ENCODE measurements at places on chromosomes 11 and 22. TPM values are rescaled to one million over a fixed set of nuclear protein-coding genes. Genes with fewer than 3 reads are reported as not detected.

DNA sequence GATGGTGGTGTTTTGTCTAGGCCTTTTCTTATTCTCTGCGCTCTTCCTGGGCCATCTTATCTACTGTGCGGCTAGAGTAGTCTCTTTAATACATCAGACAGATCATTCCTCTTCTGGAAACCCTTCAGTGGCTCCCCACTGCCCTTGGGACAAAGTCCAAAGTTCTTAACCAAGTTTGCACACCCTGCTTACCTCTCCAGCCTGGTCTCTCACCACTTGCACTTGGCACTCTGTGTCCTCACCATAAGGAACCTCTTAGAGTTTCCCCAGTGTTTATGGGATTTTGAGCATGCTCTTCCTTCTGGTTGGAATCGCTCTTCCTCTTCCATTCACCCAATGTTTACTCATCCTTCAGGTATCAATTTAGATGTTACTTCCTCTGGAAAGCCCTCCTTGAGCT, 5.2 kb upstream of the SPTBN2 start:
- DNase-seq = no peak

- DNase-seq = peak; percentile 71
These were observed 9.5 kb downstream of the FOLR3 start for GRCh38 chr11:72144807-72145565.

DNA sequence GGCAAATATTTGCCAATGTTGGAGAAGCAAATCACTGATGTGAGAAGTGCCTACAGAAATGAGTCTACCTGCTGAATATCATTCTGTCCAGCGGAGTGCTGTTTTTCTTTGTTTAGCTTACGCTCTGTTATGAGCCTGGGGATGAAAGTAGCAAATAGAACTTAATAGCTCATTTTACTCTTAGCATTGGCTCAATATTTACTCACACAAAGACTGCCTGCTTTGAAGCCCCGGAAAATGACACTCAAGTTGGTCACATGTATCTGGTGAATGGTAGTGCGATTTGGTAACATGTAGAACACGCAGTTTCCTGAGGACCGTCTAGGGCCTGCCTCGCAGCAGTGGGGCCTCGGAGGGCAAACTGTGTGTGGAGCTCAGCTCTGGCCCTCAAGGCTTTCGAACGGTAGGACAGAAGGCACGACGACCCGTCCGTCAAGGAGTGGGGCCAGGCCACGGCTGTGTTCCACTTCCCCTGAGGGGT, 38.9 kb downstream of the TBC1D22A start:
- DNase-seq = peak; percentile 34

CYP2D6 gene
- total RNA-seq = 85.1 TPM

DNA sequence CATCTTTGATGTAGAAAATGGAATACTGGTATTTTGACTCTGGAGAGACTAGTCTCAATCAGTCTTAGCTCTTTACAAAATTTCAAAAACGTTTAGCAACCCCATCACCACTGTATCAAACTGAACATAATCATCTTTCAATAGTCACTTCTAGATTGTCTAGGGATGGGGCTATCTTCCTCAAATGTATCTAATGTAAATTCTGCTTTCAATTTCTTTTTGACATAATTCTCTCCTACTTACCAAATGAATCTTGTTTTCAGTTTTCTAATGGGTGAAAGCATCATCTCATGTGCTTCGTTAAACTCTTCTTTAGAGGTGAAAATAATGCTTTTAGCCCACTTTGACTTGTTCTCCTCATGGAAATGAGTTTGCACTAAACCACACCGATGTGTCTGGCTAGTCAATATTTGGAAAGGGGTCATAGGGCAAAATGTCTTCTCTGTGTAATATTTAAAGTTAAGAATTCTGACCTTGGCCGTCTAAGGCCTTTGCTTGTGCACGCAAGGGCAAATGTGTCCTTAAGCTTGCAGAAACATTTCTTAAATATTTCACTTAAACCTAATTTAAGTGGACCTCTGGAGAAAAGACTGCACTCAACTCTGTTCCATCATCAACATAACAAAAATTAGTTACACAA, 5.2 kb downstream of the SIK3 start:
- DNase-seq = no peak

GRCh38 chr22:50082961-50083461, 2.2 kb downstream of the MLC1 start:
- no peak for DNase-seq

GRCh38 chr11:111324277-111324720, 26.0 kb downstream of the POU2AF3 start:
- DNase-seq = no peak

- DNase-seq = no peak
These were observed 96.1 kb downstream of the FDX1 start for GRCh38 chr11:110525883-110526282.

GRCh38 chr11:126007238-126007637, 55.4 kb downstream of the CDON start:
- DNase-seq = no peak

- DNase-seq = no peak
These were observed 51.3 kb downstream of the ADM start for GRCh38 chr11:10356161-10356560.

DNA sequence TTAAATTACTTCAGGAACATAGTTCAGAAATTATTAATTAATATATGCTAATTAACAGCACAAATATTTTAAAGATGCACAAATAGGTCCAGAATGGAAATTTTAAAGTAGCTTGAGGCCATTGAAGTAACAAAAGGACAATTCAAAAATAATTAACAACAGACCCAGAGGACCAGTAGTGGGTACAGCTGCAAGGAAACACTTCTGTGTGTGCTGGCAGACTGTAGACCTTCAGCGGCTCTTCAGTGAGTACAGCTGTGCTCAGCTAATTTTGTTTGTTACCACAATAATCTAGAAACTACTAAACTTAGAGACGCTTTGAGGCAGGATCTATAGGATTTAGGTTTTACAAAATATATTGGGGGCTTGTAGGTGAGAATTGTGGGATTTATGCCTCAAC, 103.8 kb downstream of the GRIA4 start:
- no peak for DNase-seq

GRCh38 chr22:42174062-42174461, 43.5 kb upstream of the CYP2D6 start:
- DNase-seq = no peak

CASP5 gene
- total RNA-seq = 10.5 TPM

- no peak for DNase-seq
These were observed 21.7 kb downstream of the RASSF10 start for GRCh38 chr11:13030857-13031256.

DNA sequence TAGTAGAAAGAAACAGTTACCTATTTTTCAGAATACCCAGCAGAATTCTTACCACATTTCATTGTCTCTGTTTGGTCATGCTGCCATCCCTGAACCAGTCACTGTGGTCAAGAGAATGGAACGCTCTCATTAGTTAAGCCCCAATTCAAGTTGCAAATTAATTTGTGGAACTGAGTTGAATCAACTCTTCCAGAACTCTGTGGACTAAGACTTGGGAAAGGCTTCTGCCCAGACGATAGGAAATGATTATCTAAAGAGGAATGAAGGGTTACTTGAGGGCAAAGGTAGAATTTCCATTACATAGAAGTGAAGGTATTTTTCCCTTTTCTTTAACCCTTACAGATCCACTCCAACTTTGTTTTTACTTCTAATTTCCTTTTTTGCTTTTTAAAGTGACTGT, 286.4 kb downstream of the DYNC2H1 start:
- no peak for DNase-seq

DNA sequence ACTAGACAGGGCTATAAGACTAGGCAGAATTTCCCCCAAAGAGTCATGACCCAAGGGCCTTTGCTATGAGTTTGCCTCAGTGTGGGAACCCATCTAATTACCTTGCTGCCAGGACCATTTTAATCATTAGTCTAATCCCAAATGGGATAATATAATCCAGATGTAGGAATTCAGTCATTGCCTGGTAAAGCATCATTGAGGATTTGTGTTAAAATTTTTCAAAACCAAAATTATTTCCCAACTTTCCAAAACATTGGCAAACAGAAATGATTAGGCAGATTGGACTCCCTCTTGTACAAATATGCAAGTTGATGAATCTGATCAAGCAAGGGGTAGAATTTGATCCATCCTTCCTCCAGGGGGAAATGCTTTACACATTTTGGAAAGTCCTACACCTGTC, 16.2 kb upstream of the MMP13 start:
- DNase-seq = no peak

DNA sequence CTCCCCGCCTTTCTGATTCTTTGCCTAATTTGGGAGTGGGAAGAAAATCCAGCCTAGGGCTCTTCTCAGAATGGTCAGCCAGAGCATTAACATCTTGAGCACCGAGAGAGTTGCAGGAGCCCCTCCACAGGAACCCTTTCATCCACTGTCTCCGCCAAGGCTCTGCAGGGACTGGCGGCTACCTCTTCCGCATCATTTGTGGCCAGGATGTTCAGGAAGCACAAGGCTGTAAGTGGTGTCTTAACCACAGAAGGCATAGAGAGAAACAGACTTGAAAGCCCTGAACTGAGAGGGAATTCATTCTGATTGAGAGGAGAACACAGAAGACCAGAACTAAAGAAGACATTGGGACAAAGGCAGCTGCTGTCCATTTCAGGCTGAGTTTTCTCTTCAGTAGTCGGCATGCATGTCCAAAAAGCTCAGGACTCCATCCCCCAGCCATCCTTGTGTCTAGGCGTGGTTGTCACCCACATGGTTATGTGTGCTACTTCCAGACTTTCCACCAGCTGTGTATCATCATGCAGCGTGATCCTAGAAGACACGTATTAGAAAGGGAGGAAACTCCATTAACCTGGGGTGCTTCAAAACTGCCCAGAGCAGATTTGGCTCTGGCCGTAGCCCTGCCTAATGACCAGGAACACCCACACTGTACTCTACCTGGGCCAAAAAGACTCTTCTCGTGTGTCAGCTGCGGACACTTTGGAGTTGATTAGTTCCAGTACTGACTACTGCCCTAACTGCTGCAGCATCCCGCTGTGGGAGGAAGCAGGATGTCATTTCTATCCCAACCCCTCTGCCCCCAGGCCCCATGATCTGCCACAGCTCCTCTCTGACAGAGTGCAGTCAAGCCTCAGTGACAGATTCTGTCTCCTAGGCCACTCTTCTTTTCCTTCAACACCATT, 725.1 kb downstream of the NTM start:
- no peak for DNase-seq

CCDC116 gene
- total RNA-seq = not detected

GRCh38 chr22:43891360-43892182, at the start of gene PNPLA5:
PNPLA5 (minus strand) TSS chr22:43892013; CDS start chr22:43891880, 133 bp downstream.
- DNase-seq = no peak

GAB4 gene
- not detected for total RNA-seq

PATE2 gene
- total RNA-seq = not detected

HEPN1 gene
- total RNA-seq = not detected

TMEM191C gene
- total RNA-seq = 0.83 TPM

DNA sequence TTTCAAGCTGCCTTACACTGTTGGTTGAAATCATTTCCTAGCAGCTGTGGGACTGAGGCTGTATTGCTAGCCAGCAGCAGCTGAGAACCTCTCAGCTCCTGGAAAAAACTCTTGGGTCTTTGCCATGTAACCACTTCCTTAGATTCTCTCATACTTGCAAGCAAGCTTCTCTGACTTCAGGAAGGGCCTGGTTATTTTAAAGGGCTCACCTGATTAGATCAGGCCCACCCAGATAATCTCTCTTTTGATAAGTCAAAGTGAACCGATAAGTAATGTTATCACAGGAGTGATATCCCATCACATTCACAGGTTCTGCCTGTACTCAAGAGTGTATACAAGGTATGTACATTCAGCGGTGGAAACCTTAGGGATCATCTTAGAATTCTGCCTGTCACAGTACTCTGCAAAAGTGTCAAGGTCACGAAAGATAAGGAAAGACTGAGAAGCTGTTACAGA, 7.4 kb upstream of the CLPB start:
- no peak for DNase-seq

- no peak for DNase-seq
These were observed 96.0 kb downstream of the TENM4 start for GRCh38 chr11:79344753-79345294.

TMEM121B gene
- 0.76 TPM for total RNA-seq

MN1 gene
- total RNA-seq = 2.8 TPM

- no peak for DNase-seq
These were observed 4.5 kb downstream of the RNH1 start for GRCh38 chr11:502288-503178.

DNA sequence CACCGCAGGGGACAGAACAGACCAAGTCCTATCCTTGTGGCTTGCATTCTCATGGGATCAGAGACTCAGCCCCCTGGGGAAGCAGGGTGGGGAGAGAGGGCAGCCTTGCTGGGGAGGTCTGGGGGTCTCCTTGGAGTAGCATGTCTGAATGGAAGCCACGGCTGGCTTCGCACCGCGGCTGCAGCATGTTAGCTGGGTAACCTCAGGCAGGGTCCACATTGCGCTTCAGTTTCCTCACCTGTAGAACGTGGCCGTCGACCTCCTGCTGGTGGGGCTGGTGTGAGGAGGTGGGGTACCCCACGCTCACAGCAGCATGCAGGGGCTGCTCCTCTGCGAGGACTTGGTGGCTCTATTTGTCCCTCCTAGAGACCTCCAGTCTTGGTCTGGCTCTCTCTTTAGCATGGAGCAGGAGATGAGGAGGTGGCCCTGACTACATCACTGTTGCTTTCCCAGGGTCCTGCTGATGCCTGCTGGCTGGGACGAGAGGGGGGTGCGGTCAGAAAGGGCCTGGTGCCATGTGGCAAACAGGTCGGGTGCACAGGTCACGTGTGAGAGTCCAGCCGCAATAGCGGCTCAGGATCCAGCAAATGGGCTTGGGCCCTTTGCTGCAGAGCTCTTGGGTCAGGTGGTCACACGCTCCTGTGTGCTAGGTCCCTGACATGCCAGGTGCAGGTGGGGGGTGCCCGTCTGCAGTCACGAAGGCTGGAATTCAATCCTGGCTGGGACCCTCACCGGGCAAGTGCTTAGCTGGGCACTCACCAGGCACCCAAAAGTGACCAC, 35.4 kb upstream of the SMIM38 start:
- no peak for DNase-seq

DNA sequence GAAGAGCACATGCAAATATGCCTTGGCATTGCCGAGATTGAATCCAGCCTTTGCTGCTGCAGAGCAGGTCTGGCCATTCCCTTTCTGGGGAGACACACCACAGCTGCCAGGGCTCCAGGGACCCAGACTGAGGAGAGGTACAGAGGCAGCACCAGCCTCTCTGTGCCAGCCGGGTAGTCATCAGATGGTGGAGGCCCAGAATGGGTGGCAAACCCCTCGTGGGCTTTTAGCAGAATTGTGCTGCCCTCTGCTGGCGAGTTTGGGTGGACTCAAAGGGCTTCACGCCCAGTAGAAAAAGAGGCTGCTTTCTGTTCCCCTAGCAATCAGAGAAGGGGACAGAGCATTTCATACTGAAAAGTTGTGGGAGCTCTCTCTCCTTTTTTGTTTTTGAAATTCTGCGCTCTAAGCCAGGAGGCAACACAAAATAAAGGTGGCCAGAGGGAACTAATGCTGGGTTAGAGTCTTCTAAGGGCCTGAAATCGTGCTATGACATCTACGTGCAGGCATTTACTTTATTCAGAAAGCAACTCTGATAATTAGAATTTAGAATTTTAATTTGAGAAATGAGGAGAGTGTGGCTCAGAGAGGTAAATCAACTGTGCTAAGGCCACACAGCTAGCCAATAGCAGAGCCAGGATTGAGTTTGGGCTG, 158.8 kb upstream of the NAV2 start:
- peak; percentile 82 for DNase-seq

All from Peyer's patch (tissue), 4 donors.